ENCODE measurements at places on chromosomes 2 and 18.
A peak's percentile ranks its signal among the peaks of the same experiment; 100 is the strongest.

DNA sequence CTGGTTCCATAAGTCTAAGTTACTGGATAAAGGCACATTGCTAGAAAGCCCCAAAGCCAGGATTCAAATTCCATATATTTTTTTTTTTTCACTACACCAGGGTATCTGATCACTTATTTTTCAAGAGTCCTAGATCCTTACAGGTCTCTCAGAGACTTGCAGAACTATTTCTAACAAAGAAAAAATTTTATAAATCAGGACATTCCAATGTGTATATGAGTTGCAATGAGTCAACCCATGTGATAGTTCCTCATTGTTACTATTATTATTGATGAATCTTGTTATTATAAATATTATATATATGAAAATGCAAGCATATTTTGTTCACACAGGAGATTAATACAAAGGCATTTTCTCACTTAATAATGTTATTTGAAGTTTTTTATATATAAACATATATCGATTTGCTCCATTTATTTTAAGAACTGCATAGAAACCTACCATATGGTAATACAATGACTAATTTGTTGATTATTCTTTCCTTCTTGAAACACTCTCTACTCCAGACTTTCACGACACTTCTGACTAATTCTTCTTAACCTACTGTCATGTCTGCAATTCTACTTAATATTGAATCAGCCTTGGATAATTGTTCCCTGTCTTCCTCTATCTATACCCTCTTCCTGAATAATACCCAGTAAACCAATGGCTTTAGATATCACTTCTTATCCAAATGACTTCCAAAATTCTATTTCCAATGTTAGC is 968.4 kb upstream of the NRXN1 start:
- no peaks in the 10 kb centered on the region for H3K4me1 ChIP-seq
- H3K27ac ChIP-seq, result no peak overlapping the region
- H3K4me3 ChIP-seq, result no peak overlapping the region
- H3K27me3 ChIP-seq, result no peaks in the 10 kb centered on the region
- no peak for DNase-seq
- no peaks in the 10 kb centered on the region for H3K36me3 ChIP-seq

DNA sequence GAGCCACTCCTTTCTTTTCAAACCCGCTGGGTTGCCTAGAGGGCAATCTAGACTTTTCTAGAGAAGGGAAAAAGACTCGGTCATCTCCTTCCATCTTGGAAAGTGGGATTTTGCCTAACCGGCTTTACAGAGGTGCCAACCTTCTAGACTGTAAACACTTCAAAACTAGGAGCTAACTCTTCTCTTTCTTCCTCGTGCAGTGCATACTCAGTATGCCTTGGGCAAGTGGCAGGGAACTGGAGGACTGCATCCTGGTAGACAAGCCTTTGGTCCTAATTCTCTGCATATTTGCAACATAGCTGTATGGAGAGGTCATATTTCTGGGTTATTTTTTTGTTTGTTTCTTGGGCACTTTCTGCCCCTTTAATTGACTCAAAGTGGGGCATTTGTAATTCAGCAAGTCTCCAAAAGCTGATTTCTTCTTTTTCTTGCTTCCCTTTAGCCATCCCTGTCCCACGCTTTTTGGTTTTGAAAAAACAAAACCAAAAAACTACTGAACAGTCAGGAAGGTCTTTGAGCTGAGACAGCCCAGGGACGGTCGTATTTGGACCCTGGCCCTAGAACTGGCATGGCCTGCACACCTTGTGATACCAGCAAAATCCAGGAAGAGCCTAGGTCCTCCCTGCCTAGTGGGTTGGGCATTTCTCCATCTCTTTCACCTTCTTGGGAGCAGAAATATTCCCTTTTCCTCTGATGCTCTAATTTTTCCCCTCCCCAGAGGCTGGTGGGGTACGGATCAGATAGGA is 5.8 kb upstream of the GATA6 start:
- no peak for DNase-seq
- peaks cover 58% of the 10 kb centered on the region for H3K27me3 ChIP-seq
- H3K4me1 ChIP-seq, result peaks cover 5% of the 10 kb centered on the region
- no peaks in the 10 kb centered on the region for H3K36me3 ChIP-seq
- no peak overlapping the region for H3K4me3 ChIP-seq

DNA sequence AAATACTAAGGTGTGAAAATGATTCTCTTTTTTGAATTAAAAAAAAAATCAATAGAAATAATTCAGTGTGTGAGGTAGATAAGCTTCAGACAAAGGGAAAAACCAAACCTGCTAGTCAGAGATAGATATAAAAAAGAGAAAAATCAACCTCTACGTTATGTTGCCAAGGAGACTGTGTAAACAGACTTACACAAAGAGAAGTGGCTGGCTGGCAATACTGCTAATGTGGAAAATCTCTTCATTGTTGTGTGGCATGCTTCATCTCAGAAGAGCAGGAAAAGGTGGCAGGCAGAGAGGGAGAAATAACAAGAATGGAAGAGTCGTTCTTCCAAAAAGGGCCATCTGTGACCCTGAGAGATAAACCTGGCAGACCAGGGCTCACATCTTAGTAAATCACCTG is 200.8 kb downstream of the SLC8A1 start:
- no peak for DNase-seq
- no peaks in the 10 kb centered on the region for H3K36me3 ChIP-seq
- H3K4me1 ChIP-seq, result no peaks in the 10 kb centered on the region

DNA sequence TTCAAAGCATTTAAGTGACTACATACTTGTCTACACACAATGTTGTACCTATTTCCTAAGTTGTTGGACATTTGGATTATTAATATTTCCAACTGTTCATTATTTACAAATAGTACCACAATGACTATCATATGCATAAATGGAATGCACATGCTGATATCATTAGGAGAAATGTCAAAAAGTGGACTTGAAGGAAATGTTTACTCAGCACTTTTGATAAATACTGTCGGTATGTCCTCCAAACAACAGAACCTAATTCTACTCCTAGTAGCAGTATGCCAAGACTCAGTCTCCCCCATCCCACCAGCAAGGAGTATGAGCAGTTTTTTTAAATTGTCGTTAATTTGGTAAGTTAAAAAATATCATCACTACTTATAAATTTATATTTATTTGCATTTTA is 116.8 kb downstream of the L3MBTL4 start:
- no peak overlapping the region for H3K4me3 ChIP-seq
- peaks cover 5% of the 10 kb centered on the region for H3K4me1 ChIP-seq
- DNase-seq, result no peak

- no peak overlapping the region for H3K4me3 ChIP-seq
- peak; percentile 12 for DNase-seq
- peaks cover 7% of the 10 kb centered on the region for H3K4me1 ChIP-seq
- no peak overlapping the region for H3K27ac ChIP-seq
- no peaks in the 10 kb centered on the region for H3K27me3 ChIP-seq
Observed at GRCh38 chr2:239392688-239393387, 8.0 kb downstream of the HDAC4 start.

GRCh38 chr2:205130111-205130829 is 552.0 kb upstream of the NRP2 start:
- no peaks in the 10 kb centered on the region for H3K27me3 ChIP-seq
- no peaks in the 10 kb centered on the region for H3K36me3 ChIP-seq
- no peak for DNase-seq
- no peak overlapping the region for H3K4me3 ChIP-seq
- no peaks in the 10 kb centered on the region for H3K4me1 ChIP-seq

GRCh38 chr2:177466337-177467195 is 74.0 kb downstream of the AGPS start:
- no peak for DNase-seq
- no peaks in the 10 kb centered on the region for H3K4me1 ChIP-seq
- H3K27me3 ChIP-seq, result no peaks in the 10 kb centered on the region
- H3K27ac ChIP-seq, result no peak overlapping the region
- H3K4me3 ChIP-seq, result no peak overlapping the region

All from activated B cell treated with CpG ODN at 0.5 μM for 24 hours (primary cell).